ENCODE measurements at places on chromosomes 3 and 15.

DNA sequence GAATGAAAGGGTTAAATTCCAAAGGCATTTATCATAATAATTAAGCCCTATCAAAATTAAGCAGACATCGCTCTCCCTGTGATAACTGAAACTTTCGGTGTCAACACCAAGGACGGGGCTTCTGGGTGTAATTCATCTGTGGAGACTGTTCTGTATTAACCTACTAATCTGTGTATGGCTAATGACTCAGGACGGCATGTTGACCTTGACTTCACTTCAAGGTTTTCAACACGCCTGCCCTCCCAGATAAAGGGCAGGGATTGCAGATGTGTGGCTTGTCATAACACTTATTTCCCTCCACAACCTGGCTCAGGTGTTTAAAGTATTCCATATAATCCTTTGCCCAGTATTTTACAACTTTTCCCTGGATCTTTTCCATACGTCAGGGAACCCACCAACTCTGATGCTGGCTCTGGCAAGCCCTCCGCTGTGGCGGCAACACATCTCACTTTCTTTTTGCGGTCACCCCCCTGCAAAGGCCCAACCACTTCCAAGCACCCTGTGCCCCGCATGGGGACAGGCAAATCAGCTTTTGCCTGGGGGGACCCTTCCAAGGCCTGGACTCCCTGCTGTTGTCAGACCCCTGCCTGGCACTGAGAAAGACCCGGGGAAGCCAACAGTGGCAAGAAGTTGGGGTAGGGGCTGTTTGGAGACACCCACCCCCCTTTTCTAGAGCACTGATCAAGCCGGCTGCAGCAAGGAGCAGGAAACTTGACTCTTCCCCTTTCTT, 93.2 kb upstream of the MEF2A start:
- no peak for DNase-seq

DNA sequence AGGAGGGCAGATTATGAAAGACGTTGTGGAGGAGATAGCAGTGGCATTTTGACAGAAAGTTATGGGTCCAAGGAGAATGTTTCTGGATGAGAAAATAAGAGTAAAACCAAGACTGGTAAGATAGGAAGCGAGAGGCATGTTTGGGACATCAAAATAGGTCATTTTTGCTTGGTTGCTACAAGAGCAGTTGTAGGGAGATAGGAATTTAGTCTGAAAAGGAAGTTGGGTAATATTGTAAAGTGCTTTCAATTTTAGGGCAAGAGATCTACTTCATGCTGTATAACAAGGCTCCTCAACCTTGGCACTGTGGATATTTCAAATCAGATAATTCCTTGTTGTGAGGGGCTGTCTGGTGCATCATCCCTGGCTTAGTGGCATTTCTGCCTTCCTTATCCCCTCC, 118.0 kb upstream of the DPH6 start:
- no peak for DNase-seq

GRCh38 chr15:99213187-99213811, 36.1 kb downstream of the TTC23 start:
- DNase-seq: peak; percentile 75

DNA sequence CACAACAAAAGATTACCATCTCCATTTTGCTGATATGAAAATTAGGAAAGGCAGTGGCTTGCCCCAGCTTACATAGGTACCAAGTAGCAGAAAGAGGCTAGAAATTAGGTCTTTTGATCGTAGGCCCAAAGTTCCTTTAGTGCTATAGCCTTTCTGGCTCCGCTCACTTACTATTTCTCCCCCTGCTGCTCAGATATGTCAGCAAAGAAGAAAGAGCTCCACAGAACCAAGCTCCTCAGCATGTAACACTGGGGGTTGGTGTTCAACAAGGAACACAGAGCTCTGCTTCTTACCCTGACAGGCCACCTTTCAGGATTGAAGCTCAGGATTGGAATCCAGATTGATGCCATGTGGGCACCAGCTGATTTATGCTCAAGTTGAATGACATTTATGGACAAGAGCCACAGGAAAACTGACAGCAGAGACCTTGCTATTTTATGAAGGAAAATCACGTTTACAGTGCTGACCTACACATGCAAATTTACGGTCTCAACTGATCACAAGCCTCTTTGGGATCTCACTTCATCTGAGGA, 6.1 kb upstream of the IL12A start:
- no peak for DNase-seq

DNA sequence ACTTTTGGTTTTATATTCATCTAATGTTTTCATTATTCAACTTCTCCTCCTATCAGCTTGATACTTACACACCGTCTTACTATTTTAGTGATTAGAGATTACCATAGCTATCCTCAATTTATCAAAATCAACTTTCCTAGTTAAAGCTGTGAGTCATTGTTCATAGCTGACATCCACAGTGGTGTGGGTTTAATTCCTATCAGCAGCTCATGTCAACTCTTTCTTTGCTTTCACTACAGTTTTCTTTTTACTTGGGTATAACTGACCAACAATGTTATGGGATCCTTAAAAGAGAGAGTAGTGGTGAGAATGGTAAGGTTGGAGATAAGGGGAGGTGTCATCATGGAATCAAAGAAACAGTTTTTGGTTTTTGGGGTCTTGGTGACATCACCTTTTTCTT, 112.7 kb downstream of the NFKBIZ start:
- DNase-seq: no peak

DNA sequence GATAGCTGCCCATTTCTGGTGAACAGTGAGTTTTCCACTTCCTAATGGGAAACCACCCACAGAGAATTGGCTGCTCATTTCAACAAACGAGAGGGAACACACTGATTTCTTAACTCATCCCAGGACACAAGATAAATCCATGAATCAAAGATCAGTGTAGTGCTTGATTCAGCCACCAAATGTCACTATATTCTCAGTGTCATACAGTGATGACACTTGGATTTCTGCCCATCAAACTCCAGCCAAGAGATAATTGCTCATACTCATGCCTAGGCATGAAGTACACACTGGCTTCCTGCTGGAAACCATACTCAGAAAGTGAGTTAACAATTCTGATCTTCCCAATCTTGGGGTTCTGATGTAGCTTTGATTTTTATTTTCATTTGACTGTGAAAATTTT, 35.4 kb upstream of the GRM7 start:
- no peak for DNase-seq

DNA sequence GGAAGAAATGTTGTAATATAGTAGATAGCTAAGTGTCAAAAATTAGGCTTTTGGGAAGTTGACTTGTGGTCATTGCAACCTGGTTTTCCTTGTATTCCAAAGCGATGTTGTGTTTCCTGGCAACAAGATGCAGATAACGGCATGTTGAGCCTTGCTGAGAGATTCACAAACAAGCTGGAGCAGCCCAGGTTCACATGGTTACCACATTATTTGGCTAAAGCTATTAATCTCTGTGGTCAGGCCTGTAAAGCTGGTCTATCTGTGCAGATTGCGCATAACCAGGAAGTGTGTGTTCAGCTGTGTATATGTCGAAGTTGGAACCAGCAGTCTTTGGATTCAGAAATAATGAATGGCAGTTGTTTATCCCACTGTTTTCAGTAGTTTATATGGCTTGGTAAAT, 6.6 kb downstream of the TIPARP start:
- peak; percentile 64 for DNase-seq

DNA sequence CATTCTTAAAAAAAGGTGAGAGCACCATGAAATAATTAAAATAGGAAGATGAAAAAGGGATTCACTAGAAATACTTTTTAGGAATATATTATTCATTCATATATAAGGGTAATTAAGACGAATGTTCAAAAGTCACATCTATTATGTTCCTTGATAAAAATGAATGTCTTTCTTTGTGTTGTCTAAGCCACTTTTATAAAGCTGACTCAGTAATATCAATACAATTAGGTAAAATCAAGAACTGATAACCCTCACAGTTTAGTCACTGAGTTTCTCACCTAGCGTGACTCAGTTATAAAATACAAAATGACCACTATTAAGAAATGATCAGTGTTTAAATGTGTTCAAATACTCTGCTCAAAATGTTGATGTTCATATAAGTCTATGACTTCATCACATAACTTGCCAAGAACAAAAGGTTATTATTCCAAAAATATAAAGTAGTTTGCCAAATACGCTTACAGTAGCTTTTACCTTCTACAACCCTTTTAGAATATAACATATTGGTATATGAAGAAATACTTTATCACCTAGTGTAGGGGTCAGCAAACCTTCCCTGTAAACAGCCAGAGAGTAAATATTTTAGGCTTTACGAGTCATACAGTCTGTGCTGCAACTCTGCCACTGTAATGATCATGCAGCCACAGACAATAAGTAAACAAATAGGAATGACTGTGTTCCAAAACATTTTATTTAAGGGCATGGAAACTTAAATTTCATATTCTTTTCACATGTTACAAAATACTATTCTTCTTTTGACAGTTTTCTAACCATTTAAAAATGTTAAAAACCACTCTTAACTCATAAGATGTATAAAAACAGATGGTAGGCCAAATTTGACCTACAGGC, 369.8 kb downstream of the TBC1D5 start:
- no peak for DNase-seq

- DNase-seq: no peak
Measured at GRCh38 chr15:85777250-85778106, 17.2 kb downstream of the KLHL25 start.

DNA sequence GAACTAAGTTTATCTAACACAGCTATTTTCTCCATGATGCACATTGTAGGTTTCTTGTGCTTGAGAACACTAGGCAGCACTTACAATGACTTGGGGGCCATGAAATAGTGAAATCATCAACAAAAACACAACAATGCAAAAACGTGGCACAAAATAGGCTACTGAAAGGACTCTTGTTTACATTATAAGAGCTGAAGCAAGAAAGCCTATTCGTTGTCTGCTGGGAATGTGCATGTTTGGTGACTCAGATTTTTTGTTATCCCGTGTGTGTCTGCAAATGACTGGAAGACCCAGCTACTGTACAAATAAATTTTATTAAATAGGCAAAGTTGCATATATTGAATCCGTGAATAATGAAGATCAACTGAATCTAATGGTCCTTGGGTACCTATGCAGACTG, 85.0 kb downstream of the TCF12 start:
- DNase-seq: no peak

GRCh38 chr15:40239693-40240618, 1.1 kb downstream of the PAK6 start:
- peak; percentile 42 for DNase-seq

DNA sequence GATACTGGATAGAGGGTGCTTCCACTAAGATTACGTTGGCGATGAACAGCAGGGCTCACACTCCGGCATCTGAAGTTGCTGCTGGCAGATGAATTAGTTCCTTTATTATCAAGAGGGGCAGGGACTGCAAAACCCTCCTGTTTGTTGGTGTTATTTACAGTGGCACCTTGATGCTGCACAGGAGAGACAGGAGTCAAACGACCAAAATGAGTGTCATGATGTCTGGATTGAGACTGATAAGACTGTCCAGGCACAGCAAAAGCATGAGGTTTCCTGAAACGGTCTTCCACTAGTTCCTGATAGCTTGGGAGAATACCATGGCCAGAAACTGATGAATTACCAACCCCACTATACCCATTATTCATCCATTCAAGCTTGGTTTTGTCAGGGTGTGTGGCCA, 100.8 kb upstream of the NEDD4 start:
- DNase-seq: no peak

GRCh38 chr15:79053894-79054293, 36.7 kb downstream of the RASGRF1 start:
- DNase-seq: no peak

DNA sequence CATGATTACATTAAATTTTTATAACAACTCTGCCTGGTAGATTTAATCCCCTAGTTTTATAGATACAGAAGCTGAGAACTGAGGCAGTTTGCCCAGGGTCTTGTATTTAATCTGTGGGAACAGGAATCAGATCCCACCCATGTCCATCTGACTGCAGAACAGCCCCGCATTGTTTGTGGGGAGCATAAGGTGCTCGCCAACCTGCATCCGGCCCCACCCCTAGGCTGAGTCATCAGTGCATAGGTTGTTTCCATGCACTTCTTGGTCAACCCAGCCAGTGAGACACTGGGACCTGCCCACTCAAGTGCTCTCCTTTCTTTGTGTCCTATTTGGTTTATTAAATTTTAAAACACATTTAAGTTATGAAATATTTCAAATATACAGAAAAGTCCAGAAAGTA, 266.2 kb downstream of the OPA1 start:
- peak; percentile 82 for DNase-seq

DNA sequence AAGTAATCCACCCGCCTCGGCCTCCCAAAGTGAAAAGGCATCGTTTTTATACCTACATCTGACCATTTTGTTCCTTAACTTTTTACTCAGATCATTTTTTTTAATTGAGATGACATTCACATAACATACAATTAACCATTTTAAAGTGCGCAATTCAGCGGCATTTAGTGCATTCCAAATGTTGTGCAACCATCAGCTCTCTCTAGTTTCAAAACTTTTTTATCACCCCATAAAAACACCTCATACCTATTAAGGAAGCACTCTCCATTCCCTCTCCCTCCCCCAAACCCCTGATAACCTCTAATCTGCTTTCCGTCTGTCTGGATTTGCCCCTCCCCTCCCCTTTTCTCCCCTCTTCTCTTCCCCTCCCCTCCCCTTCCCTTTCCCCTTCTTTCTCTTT, 310.1 kb downstream of the UACA start:
- no peak for DNase-seq

- DNase-seq: no peak
Measured at GRCh38 chr15:51025454-51025846, 69.3 kb downstream of the TNFAIP8L3 start.

GRCh38 chr3:43855674-43856299, 165.0 kb downstream of the ABHD5 start:
- DNase-seq: peak; percentile 31

DNA sequence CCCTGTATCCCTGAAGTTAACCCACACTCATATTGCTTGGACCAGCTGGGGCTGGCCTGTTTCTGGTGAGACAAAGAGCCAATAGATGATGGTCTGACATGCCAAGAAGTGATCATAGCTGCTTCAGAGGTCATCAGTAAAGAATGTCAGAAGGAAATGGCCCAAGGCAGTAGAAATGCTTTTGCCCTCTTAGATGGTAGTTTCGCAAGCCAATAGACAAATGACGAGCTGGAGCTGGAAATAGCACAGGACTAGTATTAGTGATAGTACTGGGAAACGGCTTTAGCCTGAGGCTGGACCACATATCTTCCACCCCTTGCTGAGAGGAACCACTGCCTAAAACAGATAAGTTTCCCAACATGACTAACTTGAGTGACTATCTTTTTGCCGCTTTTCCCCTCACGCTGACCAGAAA, 176.1 kb upstream of the THBS1 start:
- no peak for DNase-seq

DNA sequence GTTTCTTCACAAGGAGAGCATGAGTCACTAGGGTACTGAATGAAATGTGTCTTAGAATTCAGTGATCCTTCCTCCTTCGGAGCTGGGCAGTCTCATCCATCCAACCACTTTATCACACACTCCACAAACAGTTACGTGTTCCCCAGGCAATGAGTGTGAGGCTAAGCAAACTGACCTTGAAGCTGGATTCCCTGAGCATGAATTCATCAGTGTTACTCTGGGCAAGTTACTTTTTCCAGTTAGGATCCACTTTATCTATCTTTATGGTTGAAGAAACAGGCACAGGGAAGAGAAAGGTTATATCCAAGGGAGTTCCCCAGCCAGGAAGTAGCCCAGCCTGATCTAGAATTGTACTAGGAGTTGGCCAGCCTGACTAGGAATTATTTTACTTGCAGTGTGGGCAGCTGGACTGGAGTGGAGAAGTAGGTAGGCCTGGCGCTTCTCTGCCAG, 17.1 kb upstream of the GCNT3 start:
- DNase-seq: no peak
